Spinal cord (tissue), 10 donors: ENCODE measurements at places on chromosomes 5 and 9.

- H3K27ac ChIP-seq: no peak overlapping the region
- no peak for DNase-seq
- H3K36me3 ChIP-seq: no peaks in the 10 kb centered on the region
- H3K4me3 ChIP-seq: no peak overlapping the region
- H3K27me3 ChIP-seq: no peaks in the 10 kb centered on the region
- H3K4me1 ChIP-seq: peaks cover 20% of the 10 kb centered on the region
Measured at GRCh38 chr9:36772449-36773403, 200.0 kb downstream of the MELK start.

- no peaks in the 10 kb centered on the region for H3K27me3 ChIP-seq
- no peaks in the 10 kb centered on the region for H3K4me1 ChIP-seq
- H3K27ac ChIP-seq: no peak overlapping the region
- no peak for DNase-seq
- H3K36me3 ChIP-seq: peaks cover 6% of the 10 kb centered on the region
- H3K4me3 ChIP-seq: no peak overlapping the region
Measured at GRCh38 chr5:31459594-31459993, 72.3 kb downstream of the DROSHA start.

DNA sequence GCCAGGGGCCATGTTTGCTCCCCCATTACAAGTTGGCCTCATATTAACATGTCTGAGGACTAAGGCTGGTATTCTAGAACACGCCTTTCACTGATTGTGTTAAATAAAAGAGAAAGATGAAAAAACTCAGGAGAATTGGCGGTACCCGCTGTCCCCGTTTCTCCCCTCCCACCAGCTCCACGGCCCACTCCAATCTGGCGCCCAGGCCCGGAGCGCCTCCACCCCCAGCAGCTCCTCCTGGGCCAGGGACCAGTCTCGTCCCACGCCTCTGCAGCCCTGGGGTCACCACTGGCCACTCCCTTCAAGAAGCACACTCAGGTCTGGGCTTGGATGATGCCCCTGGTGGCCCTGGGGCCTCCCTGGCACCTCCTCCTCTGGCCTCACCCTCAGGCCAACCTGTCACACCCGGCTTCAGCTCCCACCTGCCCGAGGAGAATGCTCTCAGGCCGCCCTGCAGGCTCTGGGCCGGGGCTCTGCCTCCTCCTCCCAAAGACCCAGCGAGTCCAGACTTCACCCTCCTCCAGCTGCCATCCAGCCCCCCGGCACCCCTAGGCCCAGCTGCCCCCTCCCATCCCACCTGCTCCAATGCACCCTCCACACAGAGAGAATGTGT, 133.0 kb upstream of the PPP1R26 start:
- peaks cover 51% of the 10 kb centered on the region for H3K4me1 ChIP-seq
- no peak for DNase-seq
- H3K4me3 ChIP-seq: no peak overlapping the region
- H3K36me3 ChIP-seq: no peaks in the 10 kb centered on the region
- peaks cover 7% of the 10 kb centered on the region for H3K27me3 ChIP-seq

DNA sequence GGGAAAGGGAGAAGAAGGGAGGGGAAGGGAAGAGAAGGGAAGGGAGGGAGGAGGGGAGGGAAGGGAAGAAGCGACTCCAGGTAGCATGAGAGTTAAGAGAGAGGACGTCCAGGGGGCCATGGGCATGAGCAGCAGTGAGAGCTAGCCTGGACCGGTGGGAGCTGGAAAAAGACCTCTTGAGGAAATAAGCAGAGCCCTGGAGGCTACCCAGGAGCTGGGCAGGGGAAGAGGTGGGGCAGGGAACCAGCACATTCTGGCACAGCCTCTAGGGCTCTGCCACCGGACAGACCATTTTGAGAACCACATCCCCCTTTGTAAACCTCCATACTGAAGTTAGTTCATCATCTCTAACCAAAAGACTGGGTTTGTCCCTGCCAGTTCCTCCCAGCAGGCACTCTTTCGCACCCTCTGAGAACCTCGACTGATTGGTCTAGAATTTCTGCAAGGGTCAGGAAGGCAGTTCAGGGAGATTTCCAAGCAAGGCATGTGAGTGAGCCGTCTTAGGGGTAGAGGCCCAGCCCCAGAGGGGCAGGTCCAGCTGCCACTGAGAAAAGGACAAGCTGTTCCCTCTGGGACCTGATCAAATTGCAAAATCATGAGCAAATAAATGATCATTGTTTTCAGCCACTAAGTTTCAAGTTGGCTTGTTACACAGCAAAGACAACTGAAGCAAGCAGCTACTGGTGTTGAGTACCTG, 11.6 kb downstream of the NAIF1 start:
- DNase-seq: no peak
- no peaks in the 10 kb centered on the region for H3K27me3 ChIP-seq
- peaks cover 20% of the 10 kb centered on the region for H3K4me1 ChIP-seq

- H3K4me1 ChIP-seq: peaks cover 3% of the 10 kb centered on the region
- no peaks in the 10 kb centered on the region for H3K27me3 ChIP-seq
- DNase-seq: no peak
- H3K4me3 ChIP-seq: no peak overlapping the region
- H3K27ac ChIP-seq: no peak overlapping the region
- peaks cover 10% of the 10 kb centered on the region for H3K36me3 ChIP-seq
Measured at GRCh38 chr5:10724781-10725507, 36.1 kb downstream of the DAP start.

- no peaks in the 10 kb centered on the region for H3K27me3 ChIP-seq
- no peak overlapping the region for H3K4me3 ChIP-seq
- H3K36me3 ChIP-seq: no peaks in the 10 kb centered on the region
Measured at GRCh38 chr9:118640836-118641560, 728.2 kb downstream of the BRINP1 start.
